ENCODE measurements at places on chromosomes 13 and 19. TPM values are rescaled to one million over a fixed set of nuclear protein-coding genes. Genes with fewer than 3 reads are reported as not detected.

The KIR2DL4 gene
- not detected for total RNA-seq

The CGB3 gene
- total RNA-seq, result not detected

The LGALS4 gene
- total RNA-seq, result 0.30 TPM

The SIAH3 gene
- total RNA-seq, result not detected

The HPN gene
- total RNA-seq, result 0.18 TPM

The GRK1 gene
- total RNA-seq, result not detected

The ICAM1 gene
- 6.4 TPM for total RNA-seq

The CAPN12 gene
- 6.5 TPM for total RNA-seq

The BSG gene
- total RNA-seq, result 683 TPM

The LHB gene
- not detected for total RNA-seq

The RFPL4AL1 gene
- not detected for total RNA-seq

The ZNF497 gene
- 1.5 TPM for total RNA-seq

The ACER1 gene
- total RNA-seq, result not detected

The GGACT gene
- total RNA-seq, result 4.9 TPM

The RDH8 gene
- 0.43 TPM for total RNA-seq

The KIRREL2 gene
- 0.57 TPM for total RNA-seq

The OR7E24 gene
- total RNA-seq, result not detected

The CCDC169 gene
- 0.57 TPM for total RNA-seq

The CIRBP gene
- 104 TPM for total RNA-seq

The GFY gene
- total RNA-seq, result 0.14 TPM

The ERICH6B gene
- total RNA-seq, result not detected

The AMER2 gene
- not detected for total RNA-seq

The FUT1 gene
- total RNA-seq, result 0.06 TPM

The FGF9 gene
- total RNA-seq, result not detected

The AP1M2 gene
- total RNA-seq, result 60.3 TPM

The COMP gene
- not detected for total RNA-seq

The LIM2 gene
- total RNA-seq, result not detected

The IFNL1 gene
- total RNA-seq, result not detected

The OR10H1 gene
- not detected for total RNA-seq

The SRRM5 gene
- total RNA-seq, result 0.84 TPM

The ZNF837 gene
- total RNA-seq, result 1.7 TPM

The DNAAF3 gene
- total RNA-seq, result 8.6 TPM

The NCAN gene
- total RNA-seq, result 0.03 TPM
